ENCODE measurements at places on chromosomes 11 and 22.

DNA sequence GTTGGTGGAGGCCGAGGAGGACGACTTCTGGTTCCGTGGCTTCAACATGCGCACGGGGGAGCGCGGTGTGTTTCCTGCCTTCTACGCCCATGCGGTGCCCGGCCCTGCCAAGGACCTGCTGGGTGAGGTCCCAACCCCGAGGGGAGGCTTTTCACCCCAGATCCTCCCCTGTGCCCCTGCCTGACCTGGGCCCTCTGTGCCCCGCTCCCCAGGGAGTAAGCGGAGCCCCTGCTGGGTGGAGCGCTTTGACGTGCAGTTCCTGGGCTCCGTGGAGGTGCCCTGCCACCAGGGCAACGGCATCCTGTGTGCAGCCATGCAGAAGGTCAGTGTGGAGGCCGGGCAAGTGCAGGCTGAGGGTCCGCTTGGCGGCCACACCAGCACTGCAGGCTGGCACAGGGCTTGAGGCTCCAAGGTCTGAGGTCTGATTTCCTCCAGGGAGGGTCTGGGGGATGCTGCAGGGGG is 5.1 kb downstream of the MAPK8IP2 start:
- no peak for DNase-seq

DNA sequence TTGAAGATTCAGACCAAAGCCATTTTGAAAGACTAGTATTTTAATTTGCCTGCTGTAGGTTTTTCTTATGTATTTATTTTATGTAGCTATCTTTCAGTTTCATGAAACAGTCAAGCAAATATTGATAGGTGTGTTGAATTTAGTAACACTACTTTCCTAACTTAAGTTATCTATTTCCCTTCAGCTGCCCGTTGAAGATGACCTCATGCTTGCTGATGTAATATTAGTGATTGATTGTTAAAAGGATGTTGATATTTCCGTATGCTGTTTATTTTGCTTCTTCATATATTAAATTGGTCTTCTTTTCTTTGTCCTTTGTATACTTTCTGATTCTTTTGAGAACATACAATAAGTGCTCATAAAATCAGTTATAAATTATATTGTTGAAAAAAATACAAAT is 86.8 kb upstream of the CHORDC1 start:
- DNase-seq = no peak

DNA sequence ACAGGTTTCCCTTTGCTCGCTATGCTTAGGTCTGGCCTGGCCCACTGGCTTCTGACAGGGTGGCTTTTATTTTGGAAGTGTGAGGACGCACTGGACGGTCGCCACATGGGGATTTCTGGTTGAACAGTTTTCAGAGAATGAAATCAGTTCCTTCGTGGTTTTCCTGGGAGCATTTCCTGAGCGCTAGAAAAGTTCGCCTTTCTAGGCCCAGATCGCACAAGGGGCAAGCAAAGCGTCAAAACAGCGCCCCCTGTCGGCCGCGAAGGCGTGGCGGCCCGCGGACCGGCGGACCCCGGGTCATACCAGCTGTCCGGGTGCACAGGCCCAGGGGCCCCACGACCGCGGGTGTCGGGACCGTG is 12.7 kb upstream of the CYP2R1 start:
- peak; percentile 90 for DNase-seq

- no peak for DNase-seq
Measured at GRCh38 chr11:126547161-126547560, 191.7 kb downstream of the ST3GAL4 start.

DNA sequence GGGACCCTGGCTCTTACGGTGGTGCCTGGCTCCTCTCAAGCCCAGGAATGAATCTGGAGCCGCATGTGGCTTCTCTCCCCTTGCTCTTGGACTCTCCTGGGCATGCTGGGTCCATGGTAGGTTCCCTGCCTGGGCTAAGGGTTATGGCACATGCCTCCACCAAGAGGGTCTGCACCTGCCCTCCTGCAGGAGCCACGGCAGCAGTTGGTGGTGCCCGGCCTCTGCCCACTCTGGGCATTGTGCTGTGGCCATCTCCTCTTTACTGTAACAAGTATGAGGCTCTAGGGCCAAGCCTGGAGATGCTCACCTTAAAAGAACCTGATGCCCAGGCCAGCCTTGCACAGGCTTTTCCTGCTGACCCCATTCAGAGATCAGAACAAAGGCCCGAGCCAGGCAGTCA is 104.0 kb upstream of the PITPNB start:
- no peak for DNase-seq

DNA sequence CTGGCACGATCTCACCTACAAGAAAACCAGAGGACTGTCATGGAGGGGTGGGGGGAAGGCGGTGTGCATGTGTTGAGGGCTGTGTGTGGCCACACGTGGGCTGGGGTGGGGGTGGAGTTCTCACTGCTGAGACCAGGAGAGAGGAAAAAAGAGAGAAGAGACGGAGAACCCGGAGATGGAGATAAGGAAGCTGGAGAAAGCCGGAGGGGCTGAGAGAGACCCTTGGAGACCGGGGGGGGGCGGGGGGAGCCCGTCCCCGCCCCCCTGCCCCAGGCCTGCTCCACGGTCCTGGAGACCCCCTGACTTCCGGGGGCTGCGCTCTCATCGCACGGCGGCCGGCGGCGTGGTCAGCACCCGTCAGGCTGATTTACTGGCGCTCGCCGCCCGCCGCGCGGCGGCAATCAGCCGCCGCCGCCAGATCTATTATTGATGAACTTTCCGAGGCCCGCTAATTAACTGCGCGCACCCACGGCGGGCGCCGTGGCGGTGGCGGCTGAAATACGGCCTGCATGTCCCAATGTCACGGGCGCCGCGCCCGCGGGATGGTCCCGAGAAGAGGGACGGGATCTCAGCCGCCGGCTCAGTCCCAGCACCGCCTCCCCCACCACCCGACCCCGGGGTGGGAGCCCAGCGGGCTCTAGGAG is 187.4 kb downstream of the MN1 start:
- no peak for DNase-seq

DNA sequence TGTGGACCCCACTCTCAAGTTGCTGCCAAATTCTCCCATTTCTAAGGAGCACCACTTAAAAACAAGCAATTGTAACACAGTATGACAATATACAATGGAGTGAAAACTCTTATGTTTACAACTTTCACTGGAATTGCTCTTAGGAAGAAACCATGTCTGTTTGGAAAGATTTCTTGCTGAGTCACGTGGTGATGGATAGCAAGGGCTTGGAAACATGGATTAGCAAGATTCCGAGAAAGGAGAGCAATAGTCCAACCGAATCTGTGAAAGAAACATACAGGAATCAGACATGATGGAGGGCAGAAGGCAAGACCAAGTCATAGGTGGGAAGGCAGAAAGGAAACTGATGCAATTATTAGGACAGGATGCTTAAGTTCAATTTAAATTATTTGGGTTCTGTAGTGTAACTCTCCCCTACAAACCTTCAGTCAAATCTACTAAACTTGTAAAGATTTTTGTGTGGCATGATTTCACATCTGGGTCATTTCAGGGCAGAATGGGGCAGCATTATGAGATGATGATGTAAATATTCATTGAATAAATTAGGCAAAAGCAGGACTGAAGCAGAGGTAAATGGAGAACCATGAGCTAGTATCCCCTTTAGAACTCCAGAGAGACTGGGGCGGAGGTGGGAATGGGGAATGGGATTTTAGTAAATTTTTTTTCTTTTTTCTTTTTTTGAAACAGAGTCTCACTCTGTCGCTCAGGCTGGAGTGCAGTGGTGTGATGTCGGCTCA is 27.8 kb upstream of the THY1 start:
- DNase-seq = no peak

DNA sequence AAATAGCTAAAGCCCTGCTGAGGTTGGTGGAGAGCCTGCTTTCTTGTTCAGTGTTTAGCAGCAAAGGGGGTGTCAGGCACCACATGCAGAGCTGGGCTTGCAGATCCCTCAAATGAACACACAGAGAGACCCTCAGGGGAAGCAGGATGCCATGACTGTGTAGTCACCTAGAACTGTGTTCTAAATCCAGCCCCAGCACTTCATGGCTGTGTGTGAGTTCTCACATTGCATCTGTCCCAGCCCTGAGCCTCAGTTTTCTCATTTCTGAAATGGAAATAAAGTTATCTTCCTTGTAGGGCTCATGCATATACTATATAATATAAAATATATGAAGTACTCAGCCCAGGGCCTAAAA is 47.1 kb downstream of the CWC15 start:
- DNase-seq = no peak

GRCh38 chr11:47184711-47185304 is 1.4 kb downstream of the PACSIN3 start:
- DNase-seq = peak; percentile 82

DNA sequence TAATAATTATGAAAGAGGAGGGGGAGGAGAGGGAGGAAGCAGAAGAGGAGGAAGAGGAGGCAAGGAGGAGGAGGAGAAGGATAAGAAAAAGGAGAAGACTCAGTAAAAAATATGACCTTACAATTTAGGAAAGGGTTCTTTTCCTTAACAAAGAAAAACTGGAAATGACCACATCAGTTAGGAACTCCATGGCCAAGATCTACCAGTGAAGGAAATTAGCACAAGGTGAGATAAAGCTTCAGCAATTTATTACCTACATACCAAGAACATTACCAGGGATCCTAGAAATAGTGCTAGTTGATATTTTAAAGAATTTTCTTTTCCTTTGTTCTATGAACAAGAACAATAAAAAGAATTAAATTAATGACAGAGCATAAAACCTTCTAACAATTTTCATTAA is 172.7 kb downstream of the LRRC4C start:
- DNase-seq = no peak

DNA sequence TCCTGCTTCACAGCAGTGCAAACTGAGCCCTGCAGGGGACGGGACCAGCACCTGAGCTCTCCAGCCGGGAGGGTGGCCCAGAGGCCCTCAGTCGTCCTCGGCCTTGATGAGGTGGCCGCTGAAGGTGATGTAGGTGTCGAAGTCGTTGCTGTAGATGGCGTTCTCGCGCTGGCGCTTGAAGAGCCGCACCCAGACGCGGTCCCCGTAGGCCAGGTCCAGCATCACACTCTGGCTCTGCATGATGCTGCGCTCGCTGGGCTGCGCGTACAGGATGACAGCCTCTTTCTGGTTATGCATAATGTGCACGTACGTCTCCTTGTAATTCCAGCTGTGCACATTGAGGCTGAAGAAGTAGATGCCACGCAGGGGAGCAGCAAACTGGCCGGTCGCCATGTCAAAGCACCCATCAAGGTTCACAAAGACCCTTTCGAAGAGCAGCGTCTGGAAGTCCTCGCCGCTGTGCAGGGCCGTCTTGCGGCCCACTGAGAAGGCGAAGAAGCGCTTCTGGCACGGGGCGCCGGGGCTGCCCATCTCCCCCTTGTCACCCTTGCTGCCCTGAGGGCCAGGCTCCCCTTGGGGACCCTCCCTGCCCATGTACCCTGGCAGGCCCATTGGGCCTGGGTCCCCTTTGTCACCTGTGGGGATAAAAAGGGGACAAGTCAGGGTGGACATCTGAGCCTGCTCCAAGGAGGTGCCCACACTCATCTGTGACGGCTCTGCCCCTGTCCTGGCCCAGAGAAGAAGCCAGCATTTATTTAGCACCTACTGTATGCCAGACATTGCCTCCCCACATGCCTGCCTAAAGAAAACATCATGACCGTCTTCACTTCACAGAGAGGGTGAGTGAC is 5.7 kb downstream of the C1QTNF6 start:
- no peak for DNase-seq
